Activated CD8-positive, alpha-beta T cell treated with anti-CD3 and anti-CD28 coated beads for 36 hours (primary cell): ENCODE measurements at places on chromosomes 1 and 21. TPM values are rescaled to one million over a fixed set of nuclear protein-coding genes. Genes with fewer than 3 reads are reported as not detected.

Gene TCEA3
- total RNA-seq = 7.0 TPM

GRCh38 chr1:175317309-175317708 lies 124.7 kb upstream of the KIAA0040 start:
- DNase-seq = peak; percentile 42
- no peak overlapping the region for H3K4me3 ChIP-seq
- H3K27ac ChIP-seq = no peak overlapping the region
- H3K36me3 ChIP-seq = no peaks in the 10 kb centered on the region
- no peaks in the 10 kb centered on the region for H3K27me3 ChIP-seq

Gene STIL
- 22.8 TPM for total RNA-seq

- peaks cover 30% of the 10 kb centered on the region for H3K4me1 ChIP-seq
- peaks cover 55% of the 10 kb centered on the region for H3K27me3 ChIP-seq
- no peaks in the 10 kb centered on the region for H3K36me3 ChIP-seq
- H3K4me3 ChIP-seq = no peak overlapping the region
- H3K27ac ChIP-seq = no peak overlapping the region
Observed at GRCh38 chr1:58580186-58580585, 3.1 kb upstream of the TACSTD2 start.

DNA sequence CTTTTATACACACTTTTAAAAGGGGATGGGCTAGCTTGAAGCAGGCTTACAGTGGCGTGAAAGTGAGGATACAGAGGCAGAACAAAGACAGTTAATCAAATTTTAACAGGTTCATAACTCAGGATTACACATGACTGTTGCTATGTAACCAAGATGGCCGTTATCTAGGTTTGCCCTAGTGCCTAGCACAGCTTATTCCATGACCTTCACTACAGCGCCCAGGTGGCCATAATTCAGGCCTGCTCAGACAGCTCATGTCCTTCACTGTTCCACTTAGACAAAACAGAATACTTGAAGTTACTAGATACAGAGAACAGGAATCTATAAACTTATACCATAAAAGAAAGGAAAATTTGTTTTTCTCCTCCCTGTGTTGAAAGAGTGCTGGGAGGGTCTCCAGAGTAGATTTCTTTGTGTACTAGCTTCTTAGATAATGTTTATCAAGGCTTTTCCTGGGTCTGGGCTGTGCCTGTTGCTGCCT lies 6.2 kb upstream of the SPRR2F start:
- no peak overlapping the region for H3K27ac ChIP-seq
- H3K4me1 ChIP-seq = no peaks in the 10 kb centered on the region
- peaks cover 27% of the 10 kb centered on the region for H3K27me3 ChIP-seq
- DNase-seq = no peak
- H3K36me3 ChIP-seq = no peaks in the 10 kb centered on the region
- H3K4me3 ChIP-seq = no peak overlapping the region

Gene CSF3R
- total RNA-seq = not detected

- no peak overlapping the region for H3K27ac ChIP-seq
- no peak overlapping the region for H3K4me3 ChIP-seq
- H3K4me1 ChIP-seq = no peaks in the 10 kb centered on the region
- no peaks in the 10 kb centered on the region for H3K36me3 ChIP-seq
- H3K27me3 ChIP-seq = no peaks in the 10 kb centered on the region
Observed at GRCh38 chr1:240914506-240914905, 302.6 kb upstream of the GREM2 start.

DNA sequence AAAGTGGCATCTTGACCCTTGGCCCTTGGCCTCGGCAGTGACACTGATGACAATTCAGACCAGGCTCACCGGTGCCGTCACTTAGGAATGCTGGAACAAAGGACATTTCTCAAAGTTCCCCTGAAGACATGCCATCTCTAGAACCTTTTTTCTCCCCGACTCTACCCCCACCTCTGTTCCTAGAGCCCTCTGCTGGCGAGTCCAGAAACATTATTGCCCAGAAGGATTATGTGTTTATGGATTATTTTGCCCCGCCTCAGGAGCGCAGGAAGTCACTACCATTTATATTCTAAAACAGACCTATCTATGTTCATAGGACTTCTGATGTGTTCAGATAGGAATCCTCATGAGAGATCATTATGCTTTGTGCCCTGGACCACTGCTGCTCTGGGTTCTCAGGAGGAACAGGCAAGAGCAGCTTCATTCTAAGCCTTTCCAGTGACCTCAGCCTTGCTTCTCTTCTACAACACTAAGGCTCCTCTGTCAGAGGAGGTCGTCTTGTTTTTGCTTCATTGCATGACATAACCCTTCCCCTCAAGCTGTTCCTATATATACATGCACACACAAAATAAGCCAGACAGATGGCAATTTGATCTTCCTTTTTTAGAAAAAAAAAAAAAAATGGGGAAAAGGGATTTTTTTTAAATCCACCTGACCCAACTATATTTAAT lies 12.4 kb upstream of the SHISA4 start:
- H3K4me1 ChIP-seq = no peaks in the 10 kb centered on the region
- peaks cover 34% of the 10 kb centered on the region for H3K36me3 ChIP-seq
- H3K27me3 ChIP-seq = no peaks in the 10 kb centered on the region
- DNase-seq = no peak
- no peak overlapping the region for H3K4me3 ChIP-seq

Gene CHODL
- total RNA-seq = not detected

Gene SEC16B
- total RNA-seq = not detected

Gene B3GALT2
- total RNA-seq = not detected

- H3K27ac ChIP-seq = no peak overlapping the region
- no peak for DNase-seq
- H3K4me3 ChIP-seq = no peak overlapping the region
Observed at GRCh38 chr1:208309771-208310170, 65.6 kb upstream of the PLXNA2 start.

- no peak for DNase-seq
- no peaks in the 10 kb centered on the region for H3K27me3 ChIP-seq
- peaks cover 8% of the 10 kb centered on the region for H3K4me1 ChIP-seq
- no peak overlapping the region for H3K4me3 ChIP-seq
- H3K36me3 ChIP-seq = peaks cover 5% of the 10 kb centered on the region
- peak overlapping the region; percentile 0 for H3K27ac ChIP-seq
Observed at GRCh38 chr1:230913496-230913895, 45.2 kb upstream of the C1orf198 start.

- DNase-seq = no peak
- H3K27me3 ChIP-seq = no peaks in the 10 kb centered on the region
- H3K36me3 ChIP-seq = peaks cover 8% of the 10 kb centered on the region
- H3K27ac ChIP-seq = no peak overlapping the region
- H3K4me3 ChIP-seq = no peak overlapping the region
Observed at GRCh38 chr1:10328180-10328963, 70.5 kb upstream of the PGD start.

Gene THEM5
- total RNA-seq = not detected

DNA sequence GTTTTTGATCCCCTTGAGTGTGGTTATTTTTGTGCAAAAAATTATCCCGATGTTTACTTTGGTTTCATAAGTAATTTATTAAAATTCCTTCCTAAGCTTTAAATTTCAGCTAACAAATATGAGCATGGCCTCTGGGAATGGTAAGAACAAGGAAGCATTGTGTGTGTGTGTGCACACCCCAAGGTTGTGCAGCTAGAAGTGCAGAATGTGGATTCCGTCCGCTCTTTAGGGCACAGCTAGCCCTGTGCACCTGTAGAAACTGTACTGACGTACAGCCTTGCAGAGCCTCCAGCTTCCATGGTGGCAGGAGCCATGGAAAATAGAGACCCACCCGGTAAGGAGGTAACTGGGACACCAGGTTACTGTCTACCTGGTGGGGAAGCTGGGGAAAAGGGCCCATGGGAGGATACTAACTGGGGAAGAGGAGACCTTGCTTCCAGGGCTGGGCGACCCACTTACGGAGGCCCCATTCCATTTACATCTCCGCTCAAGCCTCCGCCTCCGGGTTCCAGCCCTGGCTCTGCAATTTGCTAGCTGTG lies 54.7 kb downstream of the B3GALT5 start:
- H3K27me3 ChIP-seq = no peaks in the 10 kb centered on the region
- no peaks in the 10 kb centered on the region for H3K36me3 ChIP-seq
- H3K27ac ChIP-seq = no peak overlapping the region
- no peak for DNase-seq
- H3K4me1 ChIP-seq = no peaks in the 10 kb centered on the region

DNA sequence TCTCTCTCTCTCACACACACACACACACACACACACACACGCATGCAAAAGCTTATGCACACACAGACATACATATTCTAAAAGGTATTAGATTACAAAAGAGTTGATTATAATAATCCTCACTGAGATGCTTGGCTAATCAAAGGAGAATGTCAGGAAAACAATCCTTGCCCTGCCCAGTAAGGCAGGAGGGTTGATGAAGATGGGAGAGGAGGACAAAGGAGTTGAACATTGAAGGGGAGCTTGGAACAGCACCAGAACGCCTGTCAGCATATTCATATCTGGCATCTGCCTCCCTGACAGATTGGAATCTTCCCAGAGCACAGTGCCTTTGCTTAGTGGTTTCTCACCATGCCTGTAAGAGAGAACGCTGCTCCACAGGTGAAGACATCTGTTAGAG lies 68.6 kb upstream of the PALMD start:
- no peak for DNase-seq
- no peaks in the 10 kb centered on the region for H3K36me3 ChIP-seq
- no peaks in the 10 kb centered on the region for H3K27me3 ChIP-seq
- no peak overlapping the region for H3K27ac ChIP-seq

- H3K36me3 ChIP-seq = peaks cover 4% of the 10 kb centered on the region
- DNase-seq = no peak
- H3K27ac ChIP-seq = no peak overlapping the region
- no peaks in the 10 kb centered on the region for H3K27me3 ChIP-seq
Observed at GRCh38 chr1:54766726-54767125, 2.4 kb upstream of the PARS2 start.

DNA sequence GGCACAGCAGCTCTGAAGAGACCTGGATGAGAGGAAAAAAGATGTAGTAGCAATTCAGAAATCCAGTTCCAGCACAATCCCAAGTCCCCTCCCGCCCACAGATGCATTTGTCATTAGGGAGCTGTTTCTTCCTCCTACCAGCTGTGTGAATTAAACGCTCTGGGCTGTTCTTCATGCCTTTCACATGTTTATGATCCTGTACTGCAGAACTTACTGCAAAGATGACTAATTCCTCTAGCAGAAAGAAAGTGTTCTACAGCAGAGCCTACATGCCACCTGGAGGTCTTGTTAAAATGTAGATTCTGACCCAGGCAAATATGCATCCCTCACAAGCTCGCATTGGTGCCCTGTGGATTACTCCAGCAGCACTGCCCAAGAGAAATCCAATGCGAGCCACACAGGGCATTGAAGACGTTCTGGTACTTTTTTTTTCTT lies 6.5 kb downstream of the ENO1 start:
- no peak for DNase-seq
- H3K36me3 ChIP-seq = peaks cover 95% of the 10 kb centered on the region
- H3K4me3 ChIP-seq = peak overlapping the region; percentile 88
- peak overlapping the region; percentile 100 for H3K27ac ChIP-seq
- H3K27me3 ChIP-seq = no peaks in the 10 kb centered on the region
- H3K4me1 ChIP-seq = peaks cover 74% of the 10 kb centered on the region

DNA sequence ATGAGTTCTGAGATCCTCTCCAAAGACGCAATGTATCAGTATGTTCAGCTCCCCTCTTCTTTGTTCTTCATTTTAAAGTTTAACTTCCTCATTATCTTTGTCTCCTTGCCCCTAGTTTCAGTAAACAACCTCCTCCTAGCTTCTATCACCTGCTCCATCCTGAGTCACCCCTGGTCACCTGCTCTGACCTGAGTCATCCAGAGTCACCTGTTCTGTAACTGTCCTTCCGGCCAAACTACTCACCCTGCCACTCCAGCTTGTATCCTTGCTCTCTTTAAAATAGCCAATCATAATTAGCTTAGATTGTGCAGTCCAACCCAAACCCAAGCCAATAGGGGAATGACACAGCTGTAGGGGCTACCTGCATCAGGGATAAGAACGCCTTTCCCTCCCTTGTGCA lies 332.0 kb downstream of the OLFM3 start:
- no peak overlapping the region for H3K27ac ChIP-seq
- DNase-seq = no peak
- H3K4me1 ChIP-seq = no peaks in the 10 kb centered on the region
- H3K4me3 ChIP-seq = no peak overlapping the region
- no peaks in the 10 kb centered on the region for H3K36me3 ChIP-seq

DNA sequence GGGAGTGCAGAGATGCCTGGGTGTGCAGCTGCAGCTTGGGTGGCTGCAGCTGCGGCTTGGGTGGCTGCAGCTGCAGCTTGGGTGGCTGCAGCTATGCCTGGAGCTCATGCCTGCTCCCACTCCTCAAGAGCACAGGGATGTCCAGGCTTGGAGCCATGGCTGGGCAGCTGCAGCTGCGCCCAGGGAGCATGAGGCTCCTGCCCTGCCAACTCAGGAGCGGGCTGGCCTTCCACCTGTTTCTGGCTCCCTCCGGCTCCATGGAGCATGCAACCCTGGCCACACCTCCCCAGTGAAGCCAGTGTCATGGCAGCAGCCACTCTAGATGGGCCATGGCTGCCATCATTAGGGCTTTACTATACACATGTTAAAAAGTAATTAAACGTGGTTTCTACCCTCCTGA lies 21.1 kb downstream of the GBP1 start:
- H3K27me3 ChIP-seq = peaks cover 2% of the 10 kb centered on the region
- no peak overlapping the region for H3K27ac ChIP-seq
- H3K36me3 ChIP-seq = peaks cover 33% of the 10 kb centered on the region

GRCh38 chr1:198496216-198497143 lies 44.0 kb downstream of the ATP6V1G3 start:
- H3K4me3 ChIP-seq = no peak overlapping the region
- H3K27me3 ChIP-seq = no peaks in the 10 kb centered on the region
- no peak overlapping the region for H3K27ac ChIP-seq
- H3K4me1 ChIP-seq = peaks cover 17% of the 10 kb centered on the region
- peaks cover 2% of the 10 kb centered on the region for H3K36me3 ChIP-seq

DNA sequence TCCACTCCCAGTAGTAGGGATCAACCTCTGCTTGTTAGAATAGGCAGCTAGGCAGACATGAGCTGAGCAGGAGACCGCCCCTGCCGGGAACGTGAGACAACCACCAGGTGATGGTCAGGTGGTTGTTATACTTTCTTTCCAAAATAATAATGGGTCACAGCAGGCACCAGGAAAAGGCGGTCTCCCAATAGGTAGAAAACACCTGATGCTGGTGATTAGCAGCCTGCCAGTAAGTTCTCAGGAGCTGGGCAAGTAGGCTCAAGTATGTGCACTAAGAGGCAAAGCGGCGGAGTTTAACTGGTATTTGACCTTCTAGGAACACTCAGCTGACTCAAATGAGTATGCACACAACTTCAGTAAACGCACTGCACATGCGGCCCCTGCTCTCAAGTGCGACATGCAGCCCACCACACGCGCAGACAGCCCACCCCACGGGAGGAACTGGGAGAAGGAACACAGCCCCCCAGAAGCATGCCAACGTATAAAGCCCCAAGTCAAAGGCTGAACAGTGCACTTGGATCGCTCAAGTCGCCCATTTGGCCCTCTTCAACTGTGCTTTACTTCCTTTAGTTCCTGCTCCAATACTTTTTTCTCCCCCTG lies 80.0 kb downstream of the DESI2 start:
- H3K27me3 ChIP-seq = peaks cover 16% of the 10 kb centered on the region
- H3K27ac ChIP-seq = no peak overlapping the region
- H3K4me1 ChIP-seq = peaks cover 8% of the 10 kb centered on the region
- H3K4me3 ChIP-seq = no peak overlapping the region

DNA sequence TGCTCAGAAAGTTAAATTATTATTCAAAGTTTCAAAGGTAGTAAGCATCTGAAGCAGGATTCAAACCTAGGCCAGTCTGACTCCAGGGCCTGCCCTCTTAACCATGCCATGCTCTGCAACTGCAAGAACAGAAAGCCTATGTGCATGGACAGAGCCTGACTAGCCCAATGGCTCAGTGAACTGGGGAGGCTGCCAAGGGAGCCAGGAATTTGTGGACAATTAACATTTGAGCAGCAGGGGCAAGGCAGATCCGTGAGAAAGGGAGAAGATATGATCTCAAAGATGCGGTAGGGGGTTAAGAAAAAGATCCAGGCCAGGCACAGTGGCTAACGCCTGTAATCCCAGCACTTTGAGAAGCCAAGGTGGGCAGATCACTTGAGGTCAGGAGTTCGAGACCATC lies 6.5 kb upstream of the ATP1A4 start:
- no peaks in the 10 kb centered on the region for H3K4me1 ChIP-seq
- no peak overlapping the region for H3K4me3 ChIP-seq
